ENCODE measurements at places on chromosomes 4 and X.

GRCh38 chrX:129769467-129770154, 10.1 kb upstream of the SASH3 start:
- no peak for DNase-seq

GRCh38 chr4:4763822-4764557, 95.5 kb upstream of the MSX1 start:
- no peak for DNase-seq

GRCh38 chr4:79078339-79078738, 139.1 kb upstream of the PAQR3 start:
- DNase-seq = no peak

GRCh38 chr4:167544391-167544790, 310.1 kb upstream of the SPOCK3 start:
- no peak for DNase-seq

DNA sequence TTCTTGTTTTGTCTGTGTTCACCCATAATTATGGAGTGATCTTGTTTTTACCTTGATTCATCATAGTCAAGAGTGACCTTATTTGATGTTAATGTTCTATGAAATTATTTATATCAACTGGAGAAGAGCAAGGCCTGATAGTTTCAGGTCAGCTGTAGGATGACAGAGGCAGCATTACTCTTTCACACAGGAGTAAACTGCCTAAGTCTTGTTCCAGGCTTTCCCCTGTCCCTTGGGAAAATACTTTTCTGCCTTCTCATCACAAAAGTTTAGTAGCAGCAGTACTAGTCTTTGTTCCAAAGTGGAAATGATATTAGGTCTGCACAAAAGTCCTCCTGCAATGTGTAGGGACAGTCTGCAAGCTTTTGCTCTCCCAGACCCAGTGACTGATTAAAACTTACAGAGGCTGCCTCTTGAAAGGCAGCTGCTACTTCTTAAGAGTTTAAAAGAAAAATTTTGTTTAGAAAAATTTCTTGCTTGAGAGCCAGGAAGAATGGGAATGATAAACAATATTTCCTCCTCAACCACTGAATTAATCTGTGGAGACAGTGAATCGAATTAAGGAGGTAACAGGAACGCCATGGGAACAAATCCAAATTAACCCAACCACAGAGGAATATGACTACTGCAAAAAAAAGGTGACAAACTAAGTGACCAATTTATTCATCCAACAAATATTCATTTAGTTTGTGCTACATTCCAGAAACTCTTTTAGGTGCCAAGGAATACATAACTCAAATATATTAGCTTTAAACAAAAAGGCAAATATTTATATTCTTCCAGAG, 991.4 kb upstream of the PABPC4L start:
- no peak for DNase-seq

Measured in cardiac muscle cell (in vitro differentiated cells and primary cell).